ENCODE measurements at places on chromosomes 5 and 9. TPM values are rescaled to one million over a fixed set of nuclear protein-coding genes. Genes with fewer than 3 reads are reported as not detected.

Gene PRR16
- 0.55 TPM for total RNA-seq

DNA sequence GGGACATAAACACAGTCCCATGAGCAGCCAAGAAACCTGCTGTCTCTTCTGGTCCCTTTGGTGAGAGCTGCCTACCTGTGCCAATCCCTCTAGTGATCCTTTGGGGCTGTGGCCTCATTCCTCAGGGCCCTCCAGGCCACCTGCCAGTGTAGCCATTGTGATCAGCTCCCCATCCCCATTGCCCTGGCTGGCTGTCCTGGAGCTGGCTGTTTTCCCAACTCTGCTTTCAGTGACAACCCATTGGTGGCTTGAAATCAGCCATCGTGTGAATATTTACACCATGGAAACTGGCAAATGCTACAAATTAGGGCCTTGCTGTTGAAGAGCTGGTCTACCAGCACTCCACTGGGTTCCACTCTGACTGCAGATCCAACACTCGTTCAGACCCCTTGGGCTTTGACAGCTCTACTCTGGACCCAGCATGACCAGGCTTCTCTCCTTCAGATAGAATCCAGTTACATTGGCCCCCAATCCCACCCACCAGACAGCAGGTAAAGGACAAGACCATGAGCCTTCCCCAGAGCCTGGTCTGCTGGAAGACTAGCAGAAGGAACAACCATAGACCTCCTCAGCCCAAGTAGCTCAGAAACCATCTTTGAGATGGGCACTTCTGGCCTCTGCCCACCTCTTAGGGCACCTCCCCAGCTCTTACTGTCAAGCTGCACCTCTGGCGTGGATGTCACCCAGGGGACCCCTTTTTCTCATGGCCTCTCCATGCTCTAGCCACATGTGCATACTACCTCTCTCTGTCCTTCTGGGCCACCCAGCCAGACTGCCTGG lies 69.2 kb upstream of the NEK6 start:
- no peaks in the 10 kb centered on the region for H3K27me3 ChIP-seq
- no peak overlapping the region for H3K27ac ChIP-seq
- no peaks in the 10 kb centered on the region for H3K36me3 ChIP-seq
- DNase-seq = no peak
- H3K4me1 ChIP-seq = no peaks in the 10 kb centered on the region

GRCh38 chr9:120904061-120904977 lies 22.3 kb downstream of the TRAF1 start:
- no peaks in the 10 kb centered on the region for H3K36me3 ChIP-seq
- no peak for DNase-seq
- H3K4me3 ChIP-seq = no peak overlapping the region
- H3K27ac ChIP-seq = no peak overlapping the region

Gene AGXT2
- not detected for total RNA-seq

Gene ZFP37
- 1.5 TPM for total RNA-seq

DNA sequence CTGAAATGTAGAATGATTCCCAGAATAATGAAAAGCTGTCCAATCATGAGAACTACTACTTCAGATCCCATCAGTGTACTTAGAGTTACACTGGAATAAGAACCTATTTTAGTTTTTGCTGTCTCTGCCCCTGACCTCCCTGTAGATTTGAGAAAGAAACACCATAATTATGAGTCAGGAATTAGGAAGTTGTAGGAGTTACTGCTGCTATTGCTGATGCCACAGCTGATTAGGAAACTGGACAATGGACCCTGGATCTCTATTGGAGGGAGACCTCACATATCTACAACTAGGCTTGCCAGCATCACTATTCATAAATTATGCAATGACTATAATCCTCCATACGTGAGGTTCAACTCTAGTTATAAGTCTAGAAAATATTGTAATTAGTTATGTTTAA lies 48.8 kb upstream of the EDIL3 start:
- H3K4me3 ChIP-seq = no peak overlapping the region
- no peaks in the 10 kb centered on the region for H3K36me3 ChIP-seq
- no peak for DNase-seq

DNA sequence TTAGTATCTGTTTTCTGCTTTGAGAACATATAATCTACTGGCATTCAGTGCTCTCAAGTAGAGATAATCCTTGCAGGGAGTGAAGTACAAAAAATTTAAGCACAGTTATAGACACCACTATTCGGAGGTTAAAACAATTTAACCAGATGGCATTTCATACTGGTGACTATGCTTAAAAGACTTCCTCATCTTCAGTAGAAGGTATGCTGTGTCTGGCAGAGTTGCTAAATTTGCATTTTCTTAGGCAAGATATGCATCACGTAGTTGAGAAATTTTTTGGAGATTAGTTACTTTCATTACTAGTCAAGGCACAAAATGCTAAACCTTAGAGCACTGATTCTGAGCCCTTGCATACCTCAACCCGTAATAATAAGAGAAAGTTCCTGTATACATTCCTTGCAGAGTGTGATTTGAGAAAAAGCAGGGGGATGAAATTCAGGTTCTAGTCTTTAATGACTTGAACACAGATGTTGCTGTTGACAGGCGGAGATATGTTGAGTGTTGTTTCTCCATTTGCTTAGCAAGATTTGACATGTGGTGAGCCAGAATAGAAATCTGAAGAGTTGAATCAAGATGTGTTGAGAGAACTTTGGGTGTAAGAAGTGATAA lies 70.8 kb upstream of the STARD4 start:
- H3K27me3 ChIP-seq = no peaks in the 10 kb centered on the region
- H3K4me1 ChIP-seq = no peaks in the 10 kb centered on the region
- no peak for DNase-seq
- H3K27ac ChIP-seq = no peak overlapping the region
- H3K4me3 ChIP-seq = no peak overlapping the region

Gene GPR150
- 2.9 TPM for total RNA-seq

GRCh38 chr5:128774605-128775004 lies 190.7 kb upstream of the SLC27A6 start:
- H3K27ac ChIP-seq = no peak overlapping the region
- no peaks in the 10 kb centered on the region for H3K27me3 ChIP-seq
- H3K4me1 ChIP-seq = no peaks in the 10 kb centered on the region
- no peak overlapping the region for H3K4me3 ChIP-seq
- DNase-seq = no peak
- no peaks in the 10 kb centered on the region for H3K36me3 ChIP-seq

GRCh38 chr9:101536351-101536750 lies 2.7 kb downstream of the RNF20 start:
- no peaks in the 10 kb centered on the region for H3K4me1 ChIP-seq
- H3K27ac ChIP-seq = no peak overlapping the region
- no peak for DNase-seq
- H3K36me3 ChIP-seq = peaks cover 10% of the 10 kb centered on the region
- H3K27me3 ChIP-seq = no peaks in the 10 kb centered on the region

Gene WASHC1
- 5.0 TPM for total RNA-seq

DNA sequence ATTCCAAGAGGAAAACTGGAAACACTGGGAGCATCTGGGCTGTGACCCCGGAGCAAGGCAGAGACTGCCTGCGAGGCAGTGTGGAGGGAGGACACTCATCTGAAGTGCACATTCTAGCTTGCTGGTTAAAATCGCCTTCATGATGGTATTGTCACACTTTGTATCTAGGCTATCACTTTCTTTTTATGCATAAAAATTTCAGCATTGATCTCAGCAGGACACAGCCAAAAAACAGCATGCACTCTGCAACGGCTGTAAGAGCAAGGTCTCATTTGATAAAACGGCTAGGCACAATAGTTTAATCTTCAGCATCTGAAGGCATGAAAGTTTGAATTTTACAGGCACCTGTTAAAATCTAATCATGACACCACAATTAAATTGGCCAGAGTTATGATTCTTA lies 110.8 kb upstream of the IRX1 start:
- DNase-seq = no peak
- no peaks in the 10 kb centered on the region for H3K27me3 ChIP-seq
- no peak overlapping the region for H3K27ac ChIP-seq

Gene CTNND2
- 36.2 TPM for total RNA-seq

Gene PLCXD3
- 3.1 TPM for total RNA-seq

DNA sequence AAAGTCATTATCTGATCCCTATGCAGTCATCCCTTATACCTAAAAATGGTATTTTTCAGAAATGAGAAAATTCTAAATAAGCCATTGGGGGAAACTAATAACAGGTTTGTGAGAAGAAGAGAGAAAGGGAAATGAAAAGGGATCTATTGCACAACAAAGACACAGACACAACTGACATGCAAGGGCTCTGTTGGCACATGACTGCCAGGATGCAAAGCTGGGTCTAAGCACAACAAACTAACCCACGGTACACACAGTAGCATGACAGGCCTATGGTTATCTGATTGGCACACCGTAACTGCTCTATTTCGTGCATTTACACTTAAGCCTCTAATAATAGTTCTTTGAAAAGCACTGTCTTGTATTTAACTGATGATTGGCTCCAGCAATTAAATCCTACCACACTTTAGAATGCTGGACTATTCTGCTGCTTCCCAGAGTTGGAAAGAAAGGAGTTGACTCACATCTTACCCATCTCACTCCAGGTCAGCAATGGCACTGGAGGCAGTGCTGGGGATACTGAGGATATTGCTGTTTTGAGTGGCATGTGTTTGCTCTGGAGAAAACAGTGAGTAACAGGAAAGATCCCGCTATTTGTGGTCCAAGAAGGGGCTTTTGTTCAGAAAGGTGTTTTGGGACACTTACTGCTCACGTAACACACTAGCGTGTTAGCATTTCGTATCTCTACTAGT lies 328.3 kb downstream of the GLIS3 start:
- no peak overlapping the region for H3K4me3 ChIP-seq
- H3K27me3 ChIP-seq = no peaks in the 10 kb centered on the region
- no peaks in the 10 kb centered on the region for H3K36me3 ChIP-seq
- H3K27ac ChIP-seq = no peak overlapping the region
- DNase-seq = no peak

DNA sequence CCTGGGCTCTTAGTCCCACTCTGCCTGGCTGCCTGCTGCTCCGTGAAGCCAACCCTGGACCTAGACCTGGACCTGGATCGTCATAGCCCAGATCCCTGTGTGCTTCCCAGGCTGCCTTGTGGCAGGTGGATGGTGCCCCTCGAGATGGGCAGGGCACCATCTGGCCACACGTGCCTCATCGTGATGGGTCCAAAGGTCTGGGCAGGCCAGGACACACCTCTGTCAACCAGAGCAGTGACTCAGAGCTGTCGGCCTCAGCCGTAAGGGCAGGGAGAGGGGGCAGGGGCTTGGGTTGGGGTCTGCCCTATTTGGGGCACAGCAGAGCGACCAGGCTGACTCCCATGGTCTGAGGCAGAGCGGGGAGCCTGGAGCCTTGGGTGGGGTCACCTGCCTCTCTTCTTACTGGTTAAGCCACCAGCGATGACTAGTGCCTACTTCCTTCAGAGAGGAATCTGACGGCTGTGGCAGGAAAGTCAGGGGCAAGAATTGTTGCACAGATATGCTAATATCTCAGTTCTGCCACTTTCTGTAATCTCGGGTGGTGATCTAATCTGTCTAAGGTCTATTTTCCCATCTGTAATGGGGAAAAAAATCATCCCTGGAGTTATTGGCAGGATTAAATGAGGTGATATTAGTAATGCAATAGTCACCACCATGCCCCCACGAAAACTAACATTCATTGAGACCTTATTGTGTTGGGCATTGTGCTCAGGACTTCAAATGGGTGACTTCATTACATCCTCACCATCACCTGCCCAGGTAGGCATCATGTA lies 3.2 kb upstream of the CDHR2 start:
- H3K27ac ChIP-seq = no peak overlapping the region
- H3K27me3 ChIP-seq = no peaks in the 10 kb centered on the region
- no peak overlapping the region for H3K4me3 ChIP-seq
- DNase-seq = no peak

- no peak overlapping the region for H3K27ac ChIP-seq
- no peaks in the 10 kb centered on the region for H3K27me3 ChIP-seq
- no peaks in the 10 kb centered on the region for H3K4me1 ChIP-seq
- no peaks in the 10 kb centered on the region for H3K36me3 ChIP-seq
- no peak for DNase-seq
- no peak overlapping the region for H3K4me3 ChIP-seq
Measured at GRCh38 chr9:101652601-101653175, 57.9 kb upstream of the PPP3R2 start.

DNA sequence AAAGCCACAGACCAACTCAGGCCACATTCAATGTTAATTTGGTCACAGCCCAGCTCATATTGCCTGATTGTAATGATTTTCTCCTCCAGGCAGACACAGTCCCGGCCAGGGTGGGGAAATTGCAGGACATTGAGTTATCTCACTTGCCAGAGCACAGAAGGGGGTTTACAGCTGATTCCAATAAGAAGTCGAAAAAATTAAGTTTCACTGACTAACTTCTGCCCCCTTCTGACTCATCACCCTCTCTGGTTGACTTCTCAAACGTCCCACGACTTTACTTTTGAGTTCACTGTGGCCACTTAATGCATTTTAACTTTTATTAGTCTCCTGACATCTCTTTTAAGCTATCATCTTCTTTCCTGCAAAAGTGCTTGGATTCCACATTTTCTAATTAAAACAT lies 321.4 kb upstream of the WWC1 start:
- DNase-seq = no peak
- no peaks in the 10 kb centered on the region for H3K4me1 ChIP-seq
- no peak overlapping the region for H3K4me3 ChIP-seq
- no peaks in the 10 kb centered on the region for H3K27me3 ChIP-seq
- no peaks in the 10 kb centered on the region for H3K36me3 ChIP-seq
- no peak overlapping the region for H3K27ac ChIP-seq

DNA sequence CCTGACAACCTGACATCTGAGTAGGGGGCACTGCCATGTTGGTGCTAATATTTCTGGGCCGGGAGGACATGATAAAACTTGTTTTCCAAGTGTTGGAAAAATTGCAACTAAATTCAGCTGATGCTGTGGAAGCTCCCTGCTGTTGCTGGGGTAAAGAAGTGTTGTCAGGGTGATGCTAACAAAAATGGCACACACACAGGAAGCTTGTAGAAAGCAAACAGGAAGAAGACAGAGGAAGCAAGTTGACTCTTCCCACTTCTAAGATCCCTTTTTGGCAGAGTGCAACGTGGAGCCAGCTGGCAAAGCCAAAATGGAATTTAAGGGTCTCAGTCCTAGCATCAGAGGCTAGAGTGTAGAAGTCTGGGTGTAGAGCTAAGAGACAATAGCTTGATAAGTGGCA lies 11.3 kb upstream of the RIOK2 start:
- no peak overlapping the region for H3K27ac ChIP-seq
- H3K4me3 ChIP-seq = no peak overlapping the region
- H3K27me3 ChIP-seq = no peaks in the 10 kb centered on the region
- H3K4me1 ChIP-seq = no peaks in the 10 kb centered on the region

- no peaks in the 10 kb centered on the region for H3K36me3 ChIP-seq
- no peak for DNase-seq
- no peaks in the 10 kb centered on the region for H3K4me1 ChIP-seq
- H3K4me3 ChIP-seq = no peak overlapping the region
- H3K27ac ChIP-seq = no peak overlapping the region
Measured at GRCh38 chr9:108217431-108218349, 638.1 kb downstream of the ACTL7B start.
